ENCODE measurements at places on chromosomes 11 and 22.

- no peak for DNase-seq
Observed at GRCh38 chr22:25829808-25830777, 88.1 kb downstream of the MYO18B start.

- DNase-seq = no peak
Observed at GRCh38 chr11:1564535-1565172, 7.4 kb downstream of the DUSP8 start.

DNA sequence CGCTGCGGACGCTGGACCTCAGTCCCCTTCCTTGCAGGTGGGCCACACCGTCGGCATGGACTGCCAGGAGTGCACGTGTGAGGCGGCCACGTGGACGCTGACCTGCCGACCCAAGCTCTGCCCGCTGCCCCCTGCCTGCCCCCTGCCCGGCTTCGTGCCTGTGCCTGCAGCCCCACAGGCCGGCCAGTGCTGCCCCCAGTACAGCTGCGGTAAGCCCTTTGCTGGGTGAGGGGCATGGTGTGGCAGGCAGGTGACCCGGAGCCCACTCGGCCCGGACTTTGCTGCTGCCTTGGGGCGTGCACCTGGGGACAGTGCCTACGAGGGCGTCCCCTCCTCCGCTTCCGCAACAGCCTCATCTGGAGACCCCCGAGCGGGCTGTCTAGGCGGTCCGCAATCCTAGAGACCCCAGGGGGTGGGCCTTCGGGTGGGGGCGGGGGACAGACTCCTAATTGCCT is 25.4 kb upstream of the MUC5B start:
- no peak for DNase-seq

- no peak for DNase-seq
Observed at GRCh38 chr11:78922859-78923625, 348.4 kb upstream of the NARS2 start.

GRCh38 chr22:27467711-27468110 is 333.8 kb downstream of the MN1 start:
- DNase-seq = no peak

- DNase-seq = peak; percentile 45
Observed at GRCh38 chr11:61890529-61891330, 615 bp downstream of the FADS3 start.

- DNase-seq = no peak
Observed at GRCh38 chr11:104118105-104118744, 45.7 kb downstream of the PDGFD start.

GRCh38 chr11:13183094-13183825 is 94.3 kb upstream of the BMAL1 start:
- DNase-seq = no peak

- DNase-seq = no peak
Observed at GRCh38 chr11:69053546-69054396, 5.0 kb downstream of the TPCN2 start.

DNA sequence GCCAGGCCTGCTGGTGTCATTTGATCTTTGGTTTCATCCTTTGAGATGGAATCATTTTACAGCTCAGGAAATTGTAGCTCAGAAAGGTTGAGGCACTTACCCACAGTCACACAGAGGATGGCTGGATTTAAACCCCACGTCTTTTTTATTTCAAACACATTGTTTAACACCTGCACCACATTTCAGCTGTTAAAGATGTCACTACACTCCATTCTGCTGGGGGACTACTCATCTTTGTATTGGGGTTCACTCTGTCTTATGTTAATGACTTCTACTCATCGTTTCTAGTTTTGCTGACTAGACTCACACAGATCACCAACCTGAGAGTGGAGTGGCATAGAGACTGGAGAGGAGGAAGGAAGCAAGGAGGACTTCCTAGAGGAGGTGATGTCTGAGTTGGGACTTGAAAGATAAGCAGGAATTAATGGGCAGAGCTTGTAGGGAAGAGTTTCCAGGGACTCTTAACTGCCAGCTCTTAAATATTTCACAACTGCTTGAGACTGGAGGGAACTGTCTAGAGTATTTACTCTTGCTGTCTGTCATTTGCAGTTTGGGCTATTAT is 80.0 kb downstream of the TP53I11 start:
- DNase-seq = no peak

DNA sequence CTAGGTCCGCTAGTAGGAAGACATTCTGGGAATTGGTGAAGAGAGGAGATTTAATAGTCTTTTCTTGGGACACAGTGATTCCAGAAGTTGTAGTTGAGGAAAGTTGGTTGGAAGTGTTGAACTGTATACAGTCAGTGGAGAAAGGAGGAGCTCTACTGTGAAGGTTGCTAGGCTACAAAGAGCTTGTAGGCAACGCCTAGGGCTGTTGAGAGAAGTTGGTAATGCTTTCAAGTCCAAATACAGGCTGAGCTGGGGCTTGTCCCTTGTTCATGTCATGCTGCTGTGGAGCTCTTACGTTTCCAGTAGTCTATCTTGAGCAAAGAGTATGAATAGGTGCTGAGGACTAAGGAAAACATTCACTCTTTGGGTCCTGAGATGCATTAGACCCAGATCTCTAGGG is 1.1 kb downstream of the TBCEL start:
- DNase-seq = no peak

DNA sequence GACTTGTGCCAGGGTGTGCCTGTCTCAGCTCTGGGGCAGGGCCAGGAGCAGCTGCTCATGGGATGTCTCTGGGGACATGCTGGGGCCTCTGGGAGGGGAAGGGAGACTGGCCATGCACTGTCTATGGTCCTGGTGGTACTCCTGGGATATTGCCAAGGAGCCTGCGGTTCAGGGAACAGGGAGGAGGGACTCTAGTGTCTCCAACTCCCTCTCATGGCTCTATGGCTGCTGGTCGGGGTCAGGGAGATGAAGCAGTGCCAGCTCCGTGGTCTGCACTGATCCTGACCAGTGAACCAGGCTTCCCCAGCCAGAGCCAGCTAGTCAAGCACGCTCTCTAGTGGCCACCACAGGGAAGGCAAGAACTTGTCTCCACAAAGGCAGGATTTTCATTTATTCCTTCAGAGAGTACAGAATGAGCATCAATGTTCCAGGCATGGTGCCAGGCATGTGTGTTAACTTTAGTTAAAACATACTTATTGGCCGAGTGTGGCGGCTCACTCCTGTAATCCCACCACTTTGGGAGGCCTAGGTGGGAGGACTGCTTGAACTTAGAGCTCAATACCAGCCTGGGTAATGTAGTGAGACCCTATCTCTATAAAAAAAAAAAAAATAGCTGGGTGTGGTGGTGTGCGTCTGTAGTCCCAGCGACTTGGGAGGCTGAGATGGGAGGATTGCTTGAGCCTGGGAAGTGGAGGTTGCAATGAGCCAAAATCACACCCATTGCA is 2.5 kb upstream of the BEST1 start:
- peak; percentile 64 for DNase-seq

GRCh38 chr11:132886335-132886734 is 646.0 kb downstream of the OPCML start:
- DNase-seq = no peak

- no peak for DNase-seq
Observed at GRCh38 chr22:45511847-45512261, 9.2 kb downstream of the FBLN1 start.

DNA sequence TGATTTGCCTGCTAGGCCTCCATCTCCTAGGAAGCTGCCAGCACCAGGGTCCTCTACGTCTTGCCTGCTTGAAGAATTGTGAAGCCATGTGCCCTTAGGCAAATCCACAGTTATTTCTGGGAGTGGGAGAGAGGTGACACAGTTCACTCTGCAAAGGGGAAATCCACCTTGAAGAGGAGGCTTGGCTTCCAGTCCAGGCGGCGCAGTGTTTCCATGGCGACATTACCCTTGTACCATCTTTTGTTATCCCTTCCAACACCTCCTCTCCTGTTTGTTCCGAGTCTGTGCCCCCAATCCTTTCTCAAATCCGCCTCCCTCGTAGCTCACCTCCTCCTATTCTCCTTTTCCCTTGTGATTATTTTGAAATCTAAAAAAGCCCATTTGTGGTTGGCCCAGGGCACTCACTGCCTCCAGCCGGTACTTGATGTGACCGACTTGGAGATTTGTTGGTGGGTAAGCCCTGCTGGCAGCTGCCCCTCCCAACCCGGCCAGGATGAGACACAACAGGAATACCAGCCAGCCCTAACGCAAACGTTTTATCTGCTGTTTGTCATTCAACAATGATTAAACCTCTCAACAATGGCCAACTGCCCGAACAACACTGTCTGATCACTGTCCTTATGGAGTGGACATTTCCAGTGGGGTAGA is 18.4 kb downstream of the SYT13 start:
- no peak for DNase-seq

- DNase-seq = no peak
Observed at GRCh38 chr11:117563556-117563955, 233.5 kb downstream of the DSCAML1 start.

DNA sequence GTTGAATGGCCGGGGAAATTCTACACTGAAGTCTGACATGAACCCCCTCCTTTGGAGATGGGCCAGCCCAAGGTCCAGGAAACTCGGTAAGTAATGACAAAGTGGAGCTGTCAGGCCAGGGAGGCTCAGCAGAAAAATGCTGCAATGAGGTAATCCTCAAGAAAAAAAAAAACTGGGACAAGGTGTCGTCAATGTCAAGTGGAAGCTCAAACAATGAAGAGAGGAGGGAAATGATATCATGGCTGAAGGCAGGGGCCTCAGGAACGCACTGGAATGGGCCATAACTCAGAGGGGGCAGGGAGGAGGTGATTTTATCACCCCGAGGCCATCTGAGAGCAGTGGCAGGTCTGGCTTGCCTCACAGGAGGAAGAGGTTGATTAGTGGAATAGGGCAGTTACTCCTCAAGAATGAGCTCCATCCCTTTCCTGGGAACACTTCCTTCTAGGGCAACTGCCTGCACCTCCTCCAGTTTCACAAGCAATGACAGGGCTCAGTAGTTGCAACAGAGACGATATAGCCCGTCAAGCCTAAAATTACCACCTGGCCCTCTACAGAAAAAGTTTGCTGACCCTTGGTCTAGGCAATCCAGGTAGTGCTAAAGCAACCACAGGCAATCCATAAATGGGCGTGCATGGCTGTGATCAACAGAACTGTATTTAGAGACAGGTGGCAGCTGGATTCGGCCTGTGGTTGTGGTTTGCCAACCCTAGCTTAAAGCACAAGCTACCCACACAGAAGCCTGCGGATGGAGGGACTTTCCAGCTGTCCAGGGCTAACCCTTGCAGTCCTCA is 65.2 kb downstream of the FBXO7 start:
- no peak for DNase-seq

- DNase-seq = peak; percentile 26
Observed at GRCh38 chr11:57903441-57904123, 120.1 kb upstream of the OR9Q1 start.

- no peak for DNase-seq
Observed at GRCh38 chr11:1073261-1073724, 1.4 kb upstream of the MUC2 start.

- no peak for DNase-seq
Observed at GRCh38 chr11:35853971-35854370, 89.9 kb upstream of the LDLRAD3 start.

All from stimulated activated CD4-positive, alpha-beta T cell treated with anti-CD3 and anti-CD28 coated beads, Interleukin-2, amount 100 ng/mL, for 24 hours (primary cell).